Activated naive CD8-positive, alpha-beta T cell treated with anti-CD3 and anti-CD28 coated beads, Interleukin-2, amount 10 ng/mL, durations not matched to agents 7 days and 5 days (primary cell): ENCODE measurements at places on chromosomes 1 and 21.
A peak's percentile ranks its signal among the peaks of the same experiment; 100 is the strongest.

DNA sequence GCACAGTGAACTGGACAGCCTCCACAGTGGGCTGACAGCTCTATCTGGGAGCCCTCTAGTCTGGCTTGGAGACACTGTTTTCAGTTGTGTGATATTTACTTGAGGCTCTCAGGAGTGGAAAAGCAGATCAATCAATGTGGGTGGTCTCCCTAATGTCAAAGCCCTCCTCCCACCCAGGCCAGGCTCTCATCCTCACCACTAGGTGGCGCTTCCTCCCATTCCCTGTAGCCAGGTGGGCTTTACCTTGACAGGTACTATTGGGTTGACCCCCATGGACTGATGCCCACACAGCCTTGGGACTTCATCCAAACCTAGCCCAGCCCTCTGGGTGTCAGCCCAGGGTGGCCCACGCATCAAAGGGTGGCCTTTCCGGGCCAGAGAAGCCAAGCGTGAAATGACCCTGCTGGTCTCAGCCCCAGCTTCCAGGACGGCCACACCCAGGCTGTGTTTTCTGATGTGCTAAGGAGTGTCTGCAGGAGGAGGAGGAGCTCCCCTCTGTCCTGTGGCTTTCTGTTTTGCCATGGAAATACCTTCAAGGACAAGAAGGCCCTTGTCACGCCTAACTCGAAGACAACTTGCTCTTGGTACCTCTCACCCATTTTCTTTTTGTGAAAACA is 54.0 kb downstream of the CLIC6 start:
- no peak overlapping the region for H3K27ac ChIP-seq
- DNase-seq: no peak
- no peak overlapping the region for H3K4me3 ChIP-seq
- peaks cover 15% of the 10 kb centered on the region for H3K4me1 ChIP-seq

DNA sequence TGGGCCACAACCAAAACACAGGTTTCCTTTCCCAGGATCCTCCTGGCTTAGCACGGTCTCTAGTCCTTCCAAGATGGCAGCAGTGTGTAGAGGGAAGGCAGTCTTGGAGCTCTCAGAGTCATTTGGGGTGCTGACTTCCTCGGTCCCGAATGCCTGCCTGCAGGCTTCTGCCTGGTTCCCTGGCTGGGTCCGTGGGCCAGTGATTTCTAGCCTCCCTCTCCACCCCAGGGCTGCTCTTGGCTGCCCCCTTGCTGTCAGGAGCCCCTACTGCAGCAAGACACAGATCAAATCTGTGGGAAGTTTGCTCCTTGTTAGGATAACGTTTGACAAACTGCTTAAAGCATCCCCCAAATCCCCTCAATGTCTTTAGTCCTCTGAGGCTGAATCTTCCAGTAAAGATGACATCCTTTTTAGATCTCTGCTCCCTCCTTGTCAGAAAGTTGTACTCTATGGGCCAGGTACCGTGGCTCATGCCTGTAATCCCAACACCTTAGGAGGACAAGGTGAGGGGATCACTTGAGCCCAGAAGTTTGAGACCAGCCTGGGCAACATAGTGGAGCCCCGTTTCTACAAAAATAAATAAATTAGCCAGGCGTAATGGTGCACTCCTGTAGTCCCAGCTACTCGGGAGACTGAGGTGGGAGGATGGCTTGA is 272.5 kb downstream of the RRAGC start:
- peaks cover 15% of the 10 kb centered on the region for H3K4me1 ChIP-seq
- H3K4me3 ChIP-seq: no peak overlapping the region
- DNase-seq: peak; percentile 65
- H3K27ac ChIP-seq: no peak overlapping the region
- H3K27me3 ChIP-seq: peaks cover 25% of the 10 kb centered on the region

DNA sequence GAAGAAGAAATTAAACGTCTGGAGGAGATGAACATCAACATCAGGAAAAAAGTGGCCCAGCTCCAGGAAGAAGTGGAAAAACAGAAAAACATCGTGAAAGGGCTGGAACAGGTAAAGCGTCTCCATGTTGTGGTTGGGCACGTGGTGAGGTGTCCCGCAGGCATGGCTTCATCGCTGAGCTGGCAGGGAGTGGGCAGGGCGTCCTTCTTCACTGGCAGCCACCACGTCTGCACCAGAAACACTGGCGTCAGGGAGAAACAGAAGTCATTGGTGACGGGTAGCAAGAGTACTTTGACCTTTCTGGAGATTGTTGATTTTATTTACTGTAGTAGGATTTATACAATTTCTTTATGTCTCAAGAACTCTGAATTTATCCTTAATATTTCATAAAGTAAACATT is 59.0 kb upstream of the DIP2A start:
- no peaks in the 10 kb centered on the region for H3K27me3 ChIP-seq
- H3K4me3 ChIP-seq: no peak overlapping the region
- H3K4me1 ChIP-seq: peaks cover 2% of the 10 kb centered on the region
- peaks cover 33% of the 10 kb centered on the region for H3K36me3 ChIP-seq
- no peak for DNase-seq
- no peak overlapping the region for H3K27ac ChIP-seq

- no peak overlapping the region for H3K4me3 ChIP-seq
- no peak for DNase-seq
- H3K27me3 ChIP-seq: no peaks in the 10 kb centered on the region
Measured at GRCh38 chr21:25583370-25584130, 23.7 kb downstream of the MRPL39 start.

DNA sequence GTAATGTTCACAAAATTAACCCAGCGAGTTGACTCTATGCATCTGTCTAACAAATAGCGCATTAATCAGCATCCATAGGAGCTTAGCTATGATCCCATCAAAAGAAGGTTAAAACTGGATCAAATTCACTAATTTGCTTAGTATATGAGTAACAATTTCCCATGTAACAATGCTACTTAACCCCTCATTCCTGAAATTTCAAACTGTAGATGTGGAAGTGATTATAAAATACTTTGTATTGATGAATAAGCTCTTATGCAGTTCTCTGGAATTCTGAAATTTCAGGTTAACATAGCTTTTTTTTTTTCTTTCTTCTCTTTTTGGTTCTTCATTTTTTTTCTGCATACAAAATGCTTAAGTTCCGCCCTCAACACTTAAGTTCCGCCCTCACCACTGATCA is 1272.7 kb downstream of the KCNT2 start:
- H3K27me3 ChIP-seq: no peaks in the 10 kb centered on the region
- H3K27ac ChIP-seq: no peak overlapping the region
- H3K4me3 ChIP-seq: no peak overlapping the region
- no peaks in the 10 kb centered on the region for H3K36me3 ChIP-seq
- no peak for DNase-seq

DNA sequence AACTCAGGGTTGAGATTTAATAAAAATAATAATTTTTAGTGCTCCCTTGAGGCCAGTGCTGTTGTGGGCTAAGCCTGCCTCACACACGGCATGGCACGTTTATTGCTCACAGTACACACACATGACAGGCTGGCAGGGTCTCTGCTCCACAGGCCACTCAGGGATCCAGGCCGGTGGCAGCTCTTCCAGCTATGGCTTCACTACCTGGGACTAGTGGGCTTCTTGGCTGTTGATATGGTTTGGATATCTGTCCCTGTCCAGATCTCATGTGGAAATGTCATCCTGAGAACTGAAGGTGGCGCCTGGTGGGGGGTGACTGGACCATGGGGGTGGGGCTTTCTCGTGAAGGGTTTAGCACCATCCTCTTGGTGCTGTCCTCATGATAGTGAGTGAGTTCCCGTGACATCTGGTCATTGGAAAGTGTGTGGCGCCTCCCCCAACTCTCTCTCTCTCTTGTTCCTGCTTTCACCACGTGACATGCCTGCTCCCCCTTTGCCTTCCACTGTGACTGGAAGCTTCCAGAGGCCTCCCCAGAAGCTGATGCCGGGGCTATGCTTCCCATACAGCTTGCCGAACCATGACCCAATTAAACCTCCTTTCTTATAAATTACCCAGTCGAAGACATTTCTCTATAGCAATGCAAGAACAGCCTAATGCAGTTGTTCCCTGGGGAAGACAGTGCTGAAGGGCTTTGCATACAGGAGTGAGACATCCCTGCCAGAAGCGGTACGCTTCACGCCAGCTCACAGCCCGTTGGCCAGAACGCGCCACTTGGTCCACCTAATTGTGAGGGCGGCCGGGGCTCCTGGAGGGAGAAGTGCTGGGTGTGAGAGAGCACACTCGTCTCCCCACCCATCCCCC is 226.9 kb upstream of the C1orf174 start:
- no peak overlapping the region for H3K27ac ChIP-seq
- H3K36me3 ChIP-seq: no peaks in the 10 kb centered on the region
- no peaks in the 10 kb centered on the region for H3K27me3 ChIP-seq
- H3K4me3 ChIP-seq: no peak overlapping the region
- DNase-seq: no peak

GRCh38 chr21:45613396-45613795 is 30.1 kb upstream of the PCBP3 start:
- DNase-seq: peak; percentile 19
- no peak overlapping the region for H3K4me3 ChIP-seq
- H3K27me3 ChIP-seq: peaks cover 21% of the 10 kb centered on the region
- H3K36me3 ChIP-seq: no peaks in the 10 kb centered on the region
- H3K27ac ChIP-seq: no peak overlapping the region
